ENCODE measurements at places on chromosomes 11 and 22.

DNA sequence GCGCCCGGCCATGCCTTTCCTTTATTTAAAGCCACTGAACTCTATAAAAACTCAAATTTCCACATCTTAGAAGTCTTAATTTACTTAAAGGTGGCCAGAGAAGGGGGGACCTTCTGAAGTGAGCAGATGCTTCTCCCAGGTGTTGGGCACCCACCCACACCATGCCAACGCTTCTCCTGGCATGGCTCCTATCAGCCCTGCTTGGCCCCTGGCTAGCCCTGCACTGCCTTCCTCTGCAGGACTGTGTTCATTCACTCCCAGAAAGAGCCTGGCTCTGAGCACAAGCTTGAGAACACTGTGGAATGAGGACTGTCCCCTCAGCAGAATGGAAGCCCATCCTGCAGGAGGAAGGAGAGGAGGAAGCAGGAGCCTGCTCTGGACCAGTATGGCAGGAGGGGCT, 34.6 kb upstream of the ARFGAP3 start:
- no peak for DNase-seq

DNA sequence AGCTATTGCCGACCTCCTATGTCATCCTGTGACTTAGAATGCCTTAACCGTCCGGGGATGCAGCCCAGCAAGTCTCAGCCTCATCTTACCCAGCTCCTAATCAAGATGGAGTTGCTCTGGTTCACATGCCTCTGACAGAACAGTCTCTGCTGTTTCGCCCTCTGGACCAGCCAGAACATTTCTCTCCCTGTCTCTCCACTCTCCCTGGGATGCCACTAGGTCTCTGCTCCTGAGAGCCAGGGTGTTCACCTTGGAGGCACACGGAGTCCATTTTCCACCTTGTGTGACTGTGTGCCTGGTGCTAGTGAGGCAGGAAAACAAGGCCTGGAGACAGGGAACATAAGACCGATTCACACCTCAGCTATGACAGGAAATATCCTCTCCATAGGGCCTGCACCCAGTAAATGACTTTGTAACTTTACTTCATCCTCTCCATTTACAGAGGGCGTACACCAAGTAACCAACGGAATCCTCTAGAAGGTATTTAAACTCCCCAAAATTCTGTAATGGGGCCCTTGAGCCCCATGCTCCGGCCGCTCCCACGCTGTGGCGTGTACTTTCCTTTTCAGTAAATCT, 16.8 kb upstream of the B4GALNT4 start:
- no peak for DNase-seq

DNA sequence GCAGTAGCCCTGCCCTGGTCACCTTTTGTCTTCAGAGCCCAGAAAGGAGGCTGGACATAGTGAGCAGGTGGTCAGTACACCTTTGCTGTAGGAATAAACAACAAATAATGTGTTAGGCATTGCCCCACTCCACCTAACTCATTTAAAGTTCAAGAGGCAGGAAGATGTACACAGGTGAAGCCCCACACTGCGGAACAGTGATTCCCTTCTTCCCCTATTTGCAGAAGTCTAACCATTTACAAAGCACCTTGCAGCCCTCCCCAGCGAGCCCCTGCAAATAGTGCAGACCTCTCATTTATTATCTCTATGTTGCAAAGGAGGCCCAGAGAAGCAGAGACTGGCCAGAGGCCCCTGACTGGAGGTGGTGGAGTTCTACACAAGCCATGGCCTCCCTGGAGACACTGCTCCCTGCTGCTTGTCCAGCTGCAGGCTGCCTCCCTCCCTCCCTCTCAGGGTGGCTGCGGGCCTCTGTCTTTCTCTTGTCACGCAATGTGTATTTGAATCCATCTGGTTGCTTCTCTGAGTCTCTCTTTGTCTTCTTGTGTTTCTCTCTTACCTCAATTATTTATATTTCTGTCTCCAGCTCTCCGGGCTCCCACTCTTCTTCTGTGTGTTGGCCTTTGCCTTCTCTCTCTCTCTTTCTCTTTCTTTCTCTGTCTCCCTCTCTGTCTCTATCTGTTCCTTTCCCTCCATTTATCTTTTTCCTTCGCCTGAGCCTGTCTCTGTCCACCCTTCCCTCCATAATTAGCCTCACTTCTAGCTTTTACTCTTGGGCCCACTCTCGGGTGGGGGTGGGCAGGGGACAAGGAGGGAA, 59.1 kb upstream of the PRDM11 start:
- DNase-seq = no peak

DNA sequence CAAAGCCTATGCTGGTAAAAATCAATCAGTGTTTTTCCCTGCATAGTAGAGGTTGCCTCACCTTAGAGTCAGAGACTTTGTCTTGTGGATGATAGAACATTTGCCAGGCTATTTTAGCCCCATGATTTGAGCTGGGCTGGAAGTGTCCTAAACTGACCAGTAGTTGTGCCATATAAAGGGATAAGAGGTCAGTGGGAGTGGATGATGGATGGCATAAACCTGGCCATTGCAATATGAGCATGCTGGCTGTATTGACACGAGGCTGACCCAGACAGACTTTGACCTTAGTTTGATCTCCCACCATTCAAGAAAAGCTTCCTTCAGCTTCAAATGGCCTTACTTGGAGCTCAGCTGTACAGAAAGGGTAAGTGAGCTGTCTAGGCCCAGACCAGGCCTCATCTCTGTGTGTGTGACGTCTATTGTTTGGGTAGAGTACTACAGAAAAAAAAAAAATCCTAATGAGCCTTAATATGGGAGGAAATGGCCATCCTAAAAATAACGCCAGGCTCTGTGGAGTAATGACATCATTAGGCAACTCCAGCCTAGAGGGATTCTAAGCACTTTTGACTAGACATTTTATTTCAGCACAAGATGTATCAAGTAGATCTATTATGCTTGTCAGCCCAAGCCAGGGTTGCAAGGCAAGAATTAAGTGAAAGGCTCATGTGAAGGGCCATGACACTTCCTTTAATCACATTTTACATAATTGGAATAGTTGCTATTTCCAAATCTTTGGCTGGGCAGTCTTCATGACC, 51.3 kb upstream of the CADM1 start:
- no peak for DNase-seq

- DNase-seq = no peak
These were observed 153.4 kb upstream of the CADM1 start for GRCh38 chr11:115657586-115657985.

DNA sequence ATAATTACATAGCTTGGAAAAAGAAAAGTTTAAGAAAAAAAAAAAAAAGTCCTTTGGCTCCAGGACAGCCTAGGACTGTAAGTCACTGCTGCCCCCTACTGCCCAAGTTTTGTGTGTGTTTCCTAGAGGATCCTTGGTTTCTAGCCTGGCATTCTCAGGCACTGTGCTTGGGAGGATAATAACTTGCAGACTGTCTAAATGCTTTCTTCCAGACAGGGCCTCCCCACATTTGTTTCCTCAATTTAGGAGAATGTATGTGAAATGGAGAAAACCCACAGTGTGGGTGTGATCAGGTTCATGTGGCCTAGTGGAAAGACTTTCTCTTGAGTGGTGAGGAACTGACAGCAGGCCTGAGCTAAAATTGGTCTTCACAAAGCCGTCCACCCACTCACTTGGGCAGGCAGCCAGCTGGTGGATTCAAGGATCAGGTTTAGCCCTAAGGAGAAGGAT, 191.0 kb downstream of the NAV2 start:
- peak; percentile 67 for DNase-seq

GRCh38 chr11:111528557-111528956, 12.0 kb upstream of the LAYN start:
- DNase-seq = peak; percentile 40

GRCh38 chr22:46220921-46221320, 29.2 kb downstream of the CDPF1 start:
- no peak for DNase-seq

GRCh38 chr11:86625544-86625943, 46.9 kb downstream of the ME3 start:
- no peak for DNase-seq

DNA sequence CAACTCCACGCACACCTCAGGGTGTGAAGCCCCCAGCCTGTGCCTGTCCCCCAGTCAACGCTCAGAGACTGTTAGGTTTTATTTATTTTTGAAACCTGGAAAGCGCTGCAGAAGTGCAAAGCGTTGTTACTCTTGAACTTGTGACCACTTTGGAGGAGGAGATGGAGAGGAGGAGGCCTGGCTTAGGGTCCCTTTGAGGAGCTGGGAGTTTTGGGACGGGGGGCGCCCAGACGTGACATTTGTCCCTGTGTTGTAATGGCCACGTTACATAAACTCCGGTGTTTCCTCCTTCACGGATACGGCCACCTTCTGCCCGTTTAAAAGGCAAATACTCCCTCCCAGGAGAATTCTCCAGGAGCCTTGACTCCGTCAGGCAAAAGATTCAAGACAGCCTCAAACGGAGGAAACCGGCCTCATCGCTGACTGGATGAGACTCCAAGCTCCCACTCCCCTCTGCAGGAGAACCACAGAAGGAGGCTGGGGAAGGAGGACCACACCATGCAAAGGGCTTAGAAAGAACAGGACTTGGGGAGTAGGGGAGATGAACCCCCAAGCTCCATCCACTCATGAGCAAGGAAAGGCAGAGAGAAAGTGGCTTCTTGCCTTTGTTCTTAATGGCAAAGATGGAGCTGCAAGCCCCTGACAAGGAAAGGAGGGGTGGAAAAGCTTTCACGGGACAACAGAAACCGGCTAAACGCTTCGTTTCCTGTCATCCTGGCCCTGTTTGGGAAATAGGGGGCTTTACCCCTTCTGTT, 630 bp downstream of the PIK3IP1 start:
- DNase-seq = peak; percentile 24

DNA sequence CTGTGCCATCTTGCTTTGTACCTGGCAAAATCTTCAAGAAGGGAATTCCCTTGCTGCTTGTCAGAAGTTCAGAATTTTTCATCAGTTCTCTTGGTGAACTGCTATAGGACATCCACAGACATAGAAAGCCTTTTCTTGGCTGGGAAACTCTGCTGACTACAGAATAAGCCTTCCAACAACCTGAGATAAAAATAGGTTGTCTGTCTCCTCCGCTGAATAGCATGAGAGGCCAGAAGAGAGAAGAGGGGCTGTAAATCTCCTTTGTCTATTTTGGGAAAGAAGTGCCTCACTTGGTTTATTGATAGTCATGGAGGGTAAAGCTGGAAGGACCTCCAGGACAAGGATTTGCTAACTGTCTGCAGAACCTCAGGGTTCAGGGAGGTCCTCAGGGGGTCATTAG, 48.2 kb downstream of the C11orf91 start:
- no peak for DNase-seq

- no peak for DNase-seq
These were observed 22.3 kb downstream of the MMP27 start for GRCh38 chr11:102683277-102683676.

DNA sequence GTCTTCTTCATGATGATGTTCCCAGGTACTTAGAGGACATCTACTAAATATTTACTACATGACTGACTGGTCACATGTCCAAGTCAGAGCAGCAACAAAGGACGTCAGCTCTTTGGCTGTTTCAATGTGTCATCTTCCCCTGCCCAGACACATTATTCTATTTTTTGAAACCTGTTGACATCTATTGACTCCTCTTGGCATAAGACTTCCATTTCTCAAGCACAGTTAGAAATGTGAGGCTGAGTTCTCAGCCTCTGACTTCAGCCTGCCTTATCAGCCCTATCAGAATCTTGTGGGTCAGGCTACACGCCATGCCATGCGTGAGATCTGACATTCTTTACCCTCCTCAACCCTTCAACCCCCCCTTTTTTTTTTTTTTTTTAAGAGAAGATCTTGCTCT, 63.8 kb downstream of the SC5D start:
- no peak for DNase-seq

DNA sequence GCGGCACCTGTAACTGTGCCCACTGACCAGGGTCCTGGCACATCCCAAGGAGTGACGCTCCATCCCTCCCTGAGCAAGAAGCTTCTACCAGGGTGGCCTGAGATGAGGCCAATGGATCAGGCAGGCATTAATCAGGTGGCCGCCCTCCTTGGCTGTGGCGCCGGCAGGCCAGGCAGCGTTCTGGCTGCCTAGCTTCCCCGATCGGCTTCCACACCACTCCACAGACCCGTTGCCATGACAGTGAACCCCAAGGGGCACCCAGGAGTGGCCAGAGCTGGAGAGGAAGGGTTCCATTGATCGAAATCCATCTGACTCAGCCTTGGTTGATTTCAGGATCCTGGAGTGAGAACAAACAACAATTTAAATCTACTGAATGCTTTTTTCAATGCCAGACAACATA, 20.5 kb downstream of the LRRC55 start:
- DNase-seq = no peak

GRCh38 chr11:83409476-83409875, 123.3 kb upstream of the CCDC90B start:
- DNase-seq = no peak

- no peak for DNase-seq
These were observed 4.1 kb downstream of the ROBO3 start for GRCh38 chr11:124869331-124869730.

GRCh38 chr11:77191429-77191822, 63.4 kb downstream of the MYO7A start:
- DNase-seq = no peak

DNA sequence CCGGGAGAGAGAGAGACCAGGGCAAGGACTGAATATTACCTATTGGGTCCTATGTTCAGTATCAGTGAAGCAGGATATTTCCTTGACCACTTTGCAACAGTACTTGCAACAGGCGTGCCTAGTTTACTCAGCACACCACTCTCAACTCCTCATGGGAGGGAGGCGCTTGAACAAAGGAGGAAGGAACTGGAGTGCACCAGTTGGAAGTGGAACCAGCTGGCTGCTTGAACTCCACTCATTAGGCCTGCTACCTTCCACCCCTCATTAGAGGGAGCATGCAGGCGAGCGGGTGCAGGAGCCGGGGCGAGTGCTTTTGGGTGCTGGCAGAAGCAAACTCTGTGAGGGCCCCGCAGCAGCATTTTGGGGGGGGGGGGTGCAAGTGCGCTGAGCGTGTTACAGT, 1369.6 kb upstream of the RAG2 start:
- DNase-seq = no peak

DNA sequence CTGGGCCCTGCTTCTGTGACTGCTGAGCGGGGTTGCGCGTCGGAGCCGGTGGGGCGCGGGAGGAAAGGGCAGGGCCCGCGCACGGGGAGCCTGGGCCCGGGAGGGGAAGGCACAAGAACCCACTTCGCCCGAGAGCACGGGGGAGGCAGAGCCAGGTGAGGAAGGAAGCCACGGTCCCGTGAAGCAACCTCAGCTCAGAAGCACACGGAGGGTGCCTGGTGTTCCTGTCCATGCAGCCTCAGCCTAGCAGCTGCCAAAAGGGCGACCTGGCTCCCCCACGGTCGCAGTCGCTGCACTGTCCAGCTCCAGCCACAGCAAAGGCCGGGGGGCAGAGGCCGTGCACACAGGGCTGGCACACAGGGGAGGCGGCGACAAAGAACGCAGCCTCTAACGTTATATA, 9.3 kb upstream of the CDC42BPG start:
- DNase-seq = no peak

- peak; percentile 49 for DNase-seq
These were observed 1.7 kb downstream of the SMTN start for GRCh38 chr22:31082606-31083376.

GRCh38 chr11:45322111-45322705, 36.1 kb upstream of the SYT13 start:
- no peak for DNase-seq

Data from A673 (cell line).